ENCODE measurements at places on chromosomes 16 and 17.

DNA sequence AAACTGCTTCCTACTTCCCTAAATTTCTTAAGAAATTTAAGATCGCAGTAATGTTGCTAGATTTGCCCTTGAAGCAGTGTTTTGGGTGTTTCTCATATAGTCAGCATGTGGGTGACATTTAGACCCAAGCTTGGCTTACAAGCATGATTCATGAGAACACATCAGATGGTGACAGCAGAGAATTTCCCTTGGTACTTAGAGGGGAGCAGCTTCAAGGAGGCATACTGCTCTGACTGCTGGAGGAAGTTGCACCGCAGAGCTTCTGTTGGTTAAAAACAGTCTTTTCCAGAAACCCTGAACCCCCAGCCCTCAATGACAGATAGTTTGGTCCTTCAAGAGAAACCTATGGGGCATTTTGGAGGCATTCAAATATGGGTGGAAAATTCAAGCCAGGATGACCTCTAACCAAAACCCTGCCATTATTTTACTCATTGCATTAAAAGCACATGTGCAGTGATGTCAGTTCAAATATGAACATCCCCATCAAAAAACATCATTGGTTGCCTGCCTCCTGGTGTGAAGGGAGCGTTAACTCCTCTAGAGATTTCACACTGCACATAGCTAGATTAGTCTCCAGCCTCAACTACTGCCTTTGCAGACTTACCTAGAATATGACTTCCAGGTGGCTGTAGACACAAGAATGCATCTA is 201.5 kb upstream of the CACNG5 start:
- DNase-seq, result no peak

GRCh38 chr17:82098939-82099763 is 1.1 kb upstream of the FASN start:
- no peak for DNase-seq

- peak; percentile 58 for DNase-seq
These were observed 27.1 kb upstream of the LASP1NB start for GRCh38 chr17:38898291-38898679.

- no peak for DNase-seq
These were observed 82.9 kb downstream of the SSH2 start for GRCh38 chr17:29847118-29847517.
